ENCODE measurements at places on chromosomes 2 and 18.

- DNase-seq, result no peak
Observed at GRCh38 chr2:63903003-63903402, 61.3 kb downstream of the UGP2 start.

- no peak for DNase-seq
Observed at GRCh38 chr2:135662088-135662487, 79.6 kb upstream of the UBXN4 start.

DNA sequence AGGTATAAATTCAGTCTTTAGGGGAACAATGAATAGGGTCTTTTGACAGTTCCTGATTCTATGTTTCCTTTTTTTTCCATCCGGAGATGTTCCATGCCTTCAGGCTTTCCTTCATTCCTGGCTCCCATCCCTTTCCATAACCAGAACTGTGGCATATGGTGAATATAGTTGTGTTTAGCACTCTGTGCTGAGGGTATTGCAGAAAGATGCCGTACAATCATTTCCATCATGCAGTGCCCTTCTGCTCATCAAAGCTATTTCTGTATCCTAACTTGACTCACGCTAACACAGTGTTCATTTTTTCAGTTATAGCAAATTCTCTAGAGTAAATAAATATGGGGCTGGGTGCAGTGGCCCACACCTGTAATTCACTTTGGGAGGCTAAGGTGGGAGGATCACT lies 131.9 kb upstream of the EML6 start:
- DNase-seq, result no peak

DNA sequence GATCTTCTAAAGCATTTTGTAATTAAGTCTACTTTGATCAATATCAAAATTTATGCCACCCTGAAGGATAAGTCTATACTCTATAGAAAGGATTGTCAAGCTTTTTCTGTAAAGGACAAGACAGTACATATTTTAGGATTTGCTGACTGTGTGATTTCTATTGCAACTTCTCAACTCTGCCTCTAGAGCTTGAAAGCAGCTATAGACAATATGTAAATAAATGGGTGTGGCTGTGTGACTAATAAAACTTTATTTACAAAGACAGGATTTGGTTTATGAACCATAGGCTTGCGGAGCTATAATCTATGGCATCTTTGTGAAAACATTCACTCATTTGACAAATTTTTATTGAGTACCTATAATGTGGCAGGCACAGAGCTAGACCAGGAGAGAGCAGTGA lies 18.4 kb downstream of the UPP2 start:
- DNase-seq, result no peak

DNA sequence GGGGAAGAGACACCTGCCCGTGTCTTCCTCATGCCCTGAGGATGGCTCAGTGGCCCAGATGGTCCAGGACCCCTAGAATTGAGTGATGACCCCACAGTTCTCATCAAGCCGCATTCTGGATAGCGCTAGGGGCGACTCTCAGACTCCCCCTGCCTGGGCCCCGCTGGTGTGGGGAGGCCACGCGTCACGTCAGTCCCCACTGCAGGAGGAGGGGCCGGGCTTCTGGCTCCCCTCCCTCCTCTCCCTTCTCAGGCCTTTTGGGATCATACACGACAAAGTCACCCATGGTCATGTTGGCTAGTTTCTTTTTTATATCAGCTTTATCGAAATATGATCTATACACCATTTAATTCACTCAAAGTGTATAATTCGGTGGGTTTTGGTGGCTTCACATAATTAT lies 61.5 kb downstream of the NFATC1 start:
- no peak for DNase-seq

- no peak for DNase-seq
Observed at GRCh38 chr2:3631161-3631850, 26.7 kb upstream of the ALLC start.

DNA sequence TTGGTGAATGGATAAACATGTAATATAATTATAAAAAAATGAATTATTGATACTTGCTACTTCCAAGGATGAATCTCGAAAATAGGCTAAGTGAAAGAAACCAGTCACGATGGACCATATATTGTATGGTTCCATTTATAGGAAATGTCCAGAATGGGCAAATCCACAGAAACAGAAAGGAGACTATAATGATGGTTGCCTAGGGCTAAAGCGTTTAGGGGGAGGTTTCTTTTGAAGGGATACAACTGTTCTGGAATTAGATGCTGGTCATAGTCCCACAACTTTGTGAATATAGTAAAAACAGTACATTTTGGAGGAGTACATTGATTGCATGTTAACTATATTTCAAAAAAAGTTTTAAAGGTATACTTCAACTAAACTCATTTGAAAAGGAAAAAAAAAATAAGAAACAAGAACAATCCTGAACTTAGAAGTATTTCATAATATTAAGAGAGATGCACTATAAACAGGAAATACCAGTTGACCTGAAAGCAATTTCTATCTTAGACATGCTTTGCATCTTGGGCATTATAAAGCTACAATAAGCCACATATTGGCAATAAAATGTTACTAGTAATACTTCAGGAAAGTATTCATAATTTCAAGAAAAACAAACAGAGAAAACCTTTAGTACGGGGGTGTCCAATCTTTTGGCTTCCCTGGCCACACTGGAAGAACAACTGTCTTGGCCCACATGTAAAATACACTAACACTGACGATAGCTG lies 130.0 kb downstream of the C2orf74 start:
- no peak for DNase-seq

DNA sequence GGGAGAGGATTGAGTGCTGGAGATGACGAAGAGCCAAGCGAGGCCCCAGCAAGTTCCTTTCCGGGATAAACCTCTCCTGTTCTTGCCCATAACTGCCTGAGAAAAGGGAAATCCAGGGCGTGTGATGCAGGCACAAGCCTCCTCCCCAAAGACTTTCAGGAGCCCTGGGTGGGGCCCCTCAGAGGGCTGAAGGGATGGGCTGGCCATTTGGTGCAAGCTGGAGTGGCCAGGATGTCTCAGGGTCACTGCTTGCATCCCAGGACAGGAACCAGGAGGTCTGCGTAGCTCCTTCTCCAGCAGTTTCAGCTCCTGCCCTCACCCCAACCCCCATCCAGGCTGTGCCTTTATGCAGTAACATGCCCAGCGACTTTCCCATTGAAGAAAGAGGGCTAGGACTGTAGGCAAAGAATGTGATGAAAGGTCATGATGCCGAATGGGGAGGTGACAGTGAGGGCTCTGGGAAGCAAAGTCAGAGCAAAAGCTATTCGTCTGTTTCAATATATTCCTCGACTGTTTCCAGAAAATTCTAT lies 80.2 kb downstream of the PXDN start:
- DNase-seq, result no peak

Measured in activated T-helper 1 cell treated with Interleukin-2 at 50 U/mL for 16 hours (primary cell).